ENCODE measurements at places on chromosomes 1 and 21. TPM values are rescaled to one million over a fixed set of nuclear protein-coding genes. Genes with fewer than 3 reads are reported as not detected.

DNA sequence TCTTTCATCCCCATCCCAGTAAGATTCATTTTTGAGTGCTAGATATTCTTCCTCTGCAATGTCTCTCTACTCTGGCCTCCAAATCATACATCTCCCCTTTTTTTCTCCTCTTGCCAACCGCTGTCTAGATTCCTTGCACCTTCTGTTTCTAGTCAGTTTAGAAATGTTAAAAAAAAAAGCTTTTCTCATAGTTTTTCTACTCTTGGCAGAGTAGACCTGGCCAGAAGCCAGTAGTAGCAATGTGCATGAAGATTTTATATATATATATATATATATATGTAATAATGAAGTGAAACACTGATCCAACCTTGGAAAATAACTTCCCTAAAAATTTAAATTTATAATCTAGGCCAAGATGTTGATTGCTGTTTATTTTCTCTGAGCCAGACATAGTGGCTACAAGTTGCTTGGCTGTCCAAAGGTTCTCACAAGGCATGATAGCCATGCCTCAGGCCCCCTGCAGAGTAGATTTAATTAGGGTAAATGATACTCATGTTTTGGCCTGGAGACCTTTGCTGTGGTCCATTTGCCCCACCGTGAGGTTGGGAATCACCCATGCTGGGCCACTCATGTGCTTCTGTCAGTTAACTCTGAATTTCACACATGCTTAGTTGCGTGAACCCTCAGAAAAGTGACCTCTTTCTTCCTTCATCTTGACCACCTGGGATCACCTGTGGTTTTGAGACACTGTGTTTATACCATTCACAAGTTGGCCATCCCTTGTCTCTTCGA, 103.4 kb upstream of the KCNE2 start:
- DNase-seq: no peak

Gene SELENOF
- polyA plus RNA-seq: 187 TPM

Gene UBXN10
- not detected for polyA plus RNA-seq

Gene NCF2
- 46.1 TPM for polyA plus RNA-seq

DNA sequence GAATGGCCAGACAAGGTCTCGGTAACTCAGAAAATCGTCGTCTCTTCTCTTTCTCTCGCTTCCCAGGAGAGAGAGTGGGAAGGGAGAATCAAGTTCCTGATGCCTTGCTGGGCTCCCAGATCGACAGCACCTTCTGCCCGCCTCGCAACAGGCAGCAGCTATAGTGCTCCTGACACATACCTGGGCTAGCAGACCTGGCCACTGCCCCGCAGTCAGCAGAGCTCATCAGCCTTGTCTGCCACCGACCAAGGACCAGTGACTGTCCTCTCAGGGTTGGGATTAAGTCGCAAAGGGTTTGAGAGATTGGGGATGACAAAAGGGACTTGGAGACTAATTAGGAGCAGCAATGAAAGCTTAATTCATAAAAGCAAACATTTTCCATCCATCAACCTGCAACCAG, 4.1 kb downstream of the RUNX3 start:
- no peak for DNase-seq

DNA sequence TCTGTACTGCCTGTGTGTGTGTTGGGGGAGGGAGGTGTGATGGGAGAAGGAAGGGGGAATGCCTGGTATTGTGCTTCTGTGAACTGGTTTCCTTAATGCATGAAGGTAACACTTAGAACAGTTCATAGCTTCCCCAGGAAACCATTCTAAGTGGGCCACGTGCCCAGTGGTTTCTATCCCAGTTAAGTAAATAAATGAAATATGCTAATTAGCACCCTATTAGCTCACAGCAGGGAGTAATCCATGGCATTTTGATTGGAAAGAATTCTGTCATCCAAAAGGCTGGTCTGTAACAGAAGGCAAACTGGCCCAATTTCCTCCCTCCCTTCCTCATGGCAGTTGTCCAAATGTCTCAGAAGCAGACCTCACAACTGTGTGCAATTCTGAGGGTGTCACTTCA, 199.3 kb downstream of the TTLL7 start:
- no peak for DNase-seq

DNA sequence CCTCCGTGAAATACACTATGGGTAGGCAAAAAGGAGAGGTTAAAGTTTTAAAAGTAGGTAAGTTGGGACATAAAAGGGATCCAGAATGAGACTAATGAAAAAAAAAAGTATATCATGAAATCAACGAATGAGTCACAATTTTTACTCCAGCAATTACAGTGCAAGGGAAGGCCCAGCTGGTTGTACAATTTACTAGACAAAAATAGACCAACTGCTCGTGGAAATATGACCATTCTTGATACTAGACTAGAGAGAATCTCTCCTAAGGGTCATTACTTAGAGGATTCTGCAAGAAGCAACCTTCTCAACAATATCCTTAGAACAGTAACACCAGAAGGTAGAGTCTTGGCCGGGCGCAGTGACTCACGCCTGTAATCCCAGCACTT, 55.1 kb upstream of the EFHD2 start:
- DNase-seq: no peak

GRCh38 chr1:46302641-46303037, 777 bp downstream of the LRRC41 start:
- no peak for DNase-seq
